ENCODE measurements at places on chromosomes 2 and 18.

DNA sequence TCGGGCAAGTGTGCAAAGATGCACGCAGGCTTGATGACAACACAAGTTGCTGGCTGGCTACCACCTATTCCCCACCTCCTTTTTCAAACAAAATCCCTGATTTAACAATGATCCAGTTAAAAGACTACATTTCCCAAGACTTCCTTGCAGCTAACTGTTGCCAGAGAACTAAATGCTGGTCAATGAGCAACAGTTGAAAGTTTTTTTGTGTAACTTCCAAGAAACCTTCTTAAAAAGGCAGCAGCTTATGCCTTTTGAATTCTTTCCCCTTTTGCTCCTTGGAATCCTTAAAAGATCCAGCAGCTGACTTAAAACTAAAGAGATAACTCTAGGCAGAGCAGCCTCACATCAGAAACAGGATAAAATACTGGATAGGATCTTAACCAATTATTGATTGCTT, 38.5 kb downstream of the NPHP1 start:
- no peak for DNase-seq

GRCh38 chr2:153939124-153939796, 67.5 kb downstream of the GALNT13 start:
- no peak for DNase-seq

DNA sequence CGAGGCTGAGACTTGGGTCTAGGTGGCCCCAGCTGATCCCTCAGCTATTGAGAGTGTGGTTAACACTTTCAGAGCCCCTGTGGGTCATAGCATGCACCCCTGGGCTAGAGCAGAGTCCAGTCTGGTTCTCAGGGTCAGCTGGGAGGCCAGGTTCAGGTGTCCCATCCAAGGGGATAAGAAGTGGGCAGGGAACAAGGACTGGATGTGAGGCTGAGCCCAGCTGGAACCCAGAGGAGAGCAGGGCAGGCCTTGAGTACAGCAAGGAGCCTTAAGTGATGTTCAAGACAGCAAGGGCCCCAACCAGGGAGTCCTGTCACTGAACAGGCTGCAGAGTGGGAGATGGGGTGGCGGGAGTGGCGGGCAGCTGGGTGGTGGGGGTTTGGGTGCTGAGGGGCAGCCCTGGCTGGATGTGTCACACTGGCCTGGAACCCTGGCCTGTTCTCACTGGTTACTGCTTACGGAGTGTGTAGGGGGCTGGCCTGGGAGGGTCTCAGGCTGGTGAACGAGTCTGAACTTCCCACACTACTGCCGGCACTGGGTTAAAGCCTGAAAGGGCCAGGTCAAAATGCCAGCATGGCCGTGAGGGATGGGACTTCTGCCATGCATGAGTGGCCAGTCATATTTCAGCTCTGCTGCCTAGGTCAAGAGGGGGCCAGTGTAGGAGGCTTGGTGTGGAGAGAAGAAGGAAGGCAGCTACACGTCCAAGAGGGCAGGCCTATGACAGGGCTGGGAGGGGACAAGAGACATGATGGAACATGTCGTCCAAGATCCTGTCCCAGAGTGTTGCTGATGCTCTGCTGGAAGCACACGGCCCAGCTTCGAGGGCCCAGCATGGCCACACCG, 13.6 kb downstream of the TMEM185B start:
- DNase-seq, result peak; percentile 6

- DNase-seq, result no peak
Measured at GRCh38 chr18:8373486-8373885, 235.8 kb upstream of the RAB12 start.

GRCh38 chr2:175834477-175834876, 167.6 kb downstream of the LNPK start:
- no peak for DNase-seq

DNA sequence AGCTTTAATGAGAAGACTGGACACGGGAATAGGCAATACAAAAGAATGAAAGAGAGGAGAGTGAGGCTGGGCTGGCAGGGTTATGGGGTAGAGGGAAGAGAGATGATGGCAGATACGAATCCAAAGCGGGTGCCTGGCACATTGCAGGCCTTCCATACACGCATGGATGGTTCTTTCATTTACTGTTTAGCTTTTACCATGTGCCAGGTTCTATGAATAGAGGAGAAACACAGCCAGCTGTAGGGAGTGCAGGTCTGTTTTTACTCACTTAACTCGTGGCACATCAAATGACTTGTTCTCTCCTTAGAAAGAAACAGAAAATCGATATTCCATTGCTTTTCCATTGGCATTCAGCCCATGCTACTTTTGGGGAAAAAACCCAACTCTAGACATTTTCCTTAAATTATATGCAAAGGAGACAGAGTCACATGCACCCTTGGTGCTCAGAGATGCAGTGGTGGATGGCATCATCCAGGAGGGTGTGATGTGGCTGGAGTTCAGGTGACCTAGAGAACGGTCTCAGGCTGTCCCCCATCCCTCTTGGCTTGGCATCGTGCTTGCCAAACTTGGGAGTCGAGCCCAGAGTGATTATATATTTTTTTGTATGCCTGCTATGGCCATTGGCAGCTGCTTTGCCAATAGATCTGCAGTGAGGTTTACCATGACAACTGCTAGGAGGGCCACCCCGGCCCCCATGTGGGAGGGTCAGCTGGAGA, 6.2 kb downstream of the LTBP1 start:
- DNase-seq, result no peak

GRCh38 chr18:31667185-31667584, 17.2 kb downstream of the B4GALT6 start:
- DNase-seq, result no peak

- no peak for DNase-seq
Measured at GRCh38 chr18:57801325-57801724, 1.8 kb downstream of the ATP8B1 start.

DNA sequence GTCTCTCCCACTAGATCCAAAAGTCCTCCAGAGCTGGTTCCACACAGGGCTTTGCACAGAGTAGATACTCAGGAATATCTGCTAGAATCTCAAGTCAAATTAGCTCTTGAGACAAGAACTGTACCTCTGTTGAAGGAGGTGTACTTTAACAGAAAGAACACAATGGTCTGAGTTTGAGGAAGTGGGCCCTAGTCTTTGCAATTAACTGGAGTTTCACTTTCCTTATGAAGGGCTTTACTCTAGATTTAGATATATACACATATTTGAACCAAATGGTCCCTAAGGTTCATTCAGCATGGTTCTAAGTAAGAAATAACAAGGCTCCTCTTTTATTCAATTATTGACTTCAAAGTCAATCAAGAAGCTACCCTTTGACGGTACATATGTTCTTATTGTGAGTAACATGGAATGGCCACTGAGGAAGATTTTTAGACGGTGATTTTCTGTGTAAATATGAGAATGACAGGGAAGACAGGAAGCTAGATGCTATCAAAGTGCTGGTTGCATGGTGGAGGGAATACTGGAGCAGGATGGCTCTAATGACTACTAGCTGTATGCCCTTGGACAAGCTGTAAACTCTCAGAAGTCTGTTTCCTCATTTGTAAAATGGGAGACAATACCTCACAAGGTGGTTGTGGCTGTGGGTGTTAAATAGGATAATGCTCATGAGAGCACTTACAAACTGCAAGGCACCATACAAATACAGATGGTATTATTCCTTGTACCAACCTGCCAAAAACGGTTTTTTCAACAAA, 73.5 kb upstream of the SERTAD2 start:
- peak; percentile 64 for DNase-seq

- DNase-seq, result no peak
Measured at GRCh38 chr2:234917211-234917975, 34.4 kb upstream of the SH3BP4 start.

GRCh38 chr2:59604123-59604522, 949.3 kb downstream of the BCL11A start:
- DNase-seq, result no peak

DNA sequence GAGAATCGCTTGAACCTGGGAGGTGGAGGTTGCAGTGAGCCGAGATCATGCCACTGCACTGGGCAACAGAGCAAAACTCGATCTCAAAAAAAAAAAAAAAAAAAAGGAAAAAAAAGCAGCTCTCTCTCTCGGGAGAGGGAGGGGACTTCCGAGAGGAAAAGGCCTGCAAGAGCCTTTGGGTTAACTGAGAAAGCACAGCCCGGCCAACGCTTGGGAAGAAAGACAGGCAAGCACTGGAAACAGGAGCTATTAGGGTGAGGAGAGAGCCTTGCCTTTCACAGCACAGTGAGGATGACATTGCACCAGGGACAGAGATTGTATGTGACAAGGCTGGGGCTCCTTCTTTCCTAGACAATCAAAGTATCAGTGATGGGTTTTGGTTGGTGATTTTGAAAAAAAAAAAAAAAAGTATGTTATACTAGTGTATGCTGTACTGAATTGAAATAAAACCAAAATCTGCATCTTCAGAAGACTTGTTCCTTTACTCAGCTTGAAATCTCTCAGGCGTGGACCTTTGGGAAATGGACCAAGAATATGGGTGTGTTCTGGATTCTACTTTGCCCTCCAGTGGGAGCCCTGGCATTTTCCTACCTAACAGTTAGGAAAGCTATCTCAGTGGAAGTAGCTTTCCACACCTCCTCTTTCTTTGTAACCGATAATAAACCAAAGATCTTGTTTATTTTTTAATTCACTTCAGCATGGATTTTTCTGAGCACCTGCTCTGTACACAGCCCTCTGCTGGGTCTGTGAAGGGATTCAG, 16.7 kb downstream of the SRSF7 start:
- DNase-seq, result no peak

DNA sequence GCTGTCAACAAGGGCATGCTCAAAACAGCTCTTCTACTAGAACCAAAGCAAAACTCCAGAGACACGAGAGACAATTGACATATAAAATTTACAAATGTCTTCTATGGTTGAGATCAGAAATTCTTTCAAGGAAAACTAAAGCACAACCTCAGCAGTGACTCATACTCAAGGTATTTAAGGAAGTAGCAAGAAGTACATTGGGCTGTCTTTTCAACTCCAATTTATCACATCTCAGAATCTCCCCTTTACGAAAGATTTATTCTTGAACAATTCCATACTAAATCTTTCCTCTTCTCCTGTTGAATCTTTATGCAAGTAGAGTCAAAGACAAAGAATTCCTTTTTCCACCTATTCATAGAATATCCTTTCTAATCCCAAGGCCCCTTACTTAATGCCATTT, 324.0 kb downstream of the IRS1 start:
- no peak for DNase-seq

- no peak for DNase-seq
Measured at GRCh38 chr2:15450808-15451207, 110.3 kb downstream of the NBAS start.

- DNase-seq, result no peak
Measured at GRCh38 chr2:118568700-118569099, 278.7 kb downstream of the EN1 start.

DNA sequence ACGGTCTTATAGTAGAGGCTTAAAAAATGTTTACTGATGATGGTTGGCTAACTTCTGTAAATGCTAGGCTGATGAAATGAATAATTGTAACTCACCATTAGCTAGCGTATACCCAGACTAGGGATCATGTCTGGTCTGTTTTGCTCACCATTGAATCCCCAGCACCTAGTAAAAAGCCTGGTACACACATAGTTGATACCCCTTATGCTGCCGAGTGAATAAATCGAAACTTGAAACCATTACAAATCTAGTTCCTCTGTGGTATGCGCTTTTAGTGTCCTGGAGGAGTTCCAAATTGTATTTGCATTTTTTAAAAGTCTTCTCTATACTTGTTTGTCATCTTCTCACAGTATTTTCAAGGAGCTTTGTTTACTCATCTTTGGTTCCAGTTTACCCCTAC, 1.3 kb downstream of the TAF1B start:
- peak; percentile 60 for DNase-seq

DNA sequence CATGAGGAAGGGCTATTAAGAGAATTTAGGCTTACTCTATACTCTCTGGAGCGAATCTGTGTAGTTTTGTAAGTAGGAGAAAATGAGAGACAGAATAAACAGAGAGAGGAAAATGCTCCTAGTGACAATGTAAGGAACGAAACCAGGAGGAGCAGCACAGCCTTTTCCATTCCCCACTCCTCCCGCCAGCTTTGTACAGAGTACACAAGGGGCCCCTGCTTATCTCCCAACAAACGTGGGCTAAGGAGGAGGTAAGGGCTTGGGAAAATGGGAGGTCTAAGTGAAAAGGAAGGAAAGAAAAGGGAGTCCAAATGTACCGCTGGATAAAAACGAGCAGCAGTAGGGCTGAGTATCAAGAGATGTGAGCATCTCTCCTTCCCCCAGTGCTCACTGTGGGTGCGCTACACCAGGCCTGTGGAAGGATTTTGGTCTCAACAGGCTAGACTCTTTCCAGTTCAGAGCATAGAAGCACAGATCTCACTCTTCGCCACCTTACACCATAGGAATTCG, 12.1 kb upstream of the IHH start:
- peak; percentile 3 for DNase-seq

All from GM13977 (cell line).